ENCODE measurements at places on chromosomes 12 and 14.

DNA sequence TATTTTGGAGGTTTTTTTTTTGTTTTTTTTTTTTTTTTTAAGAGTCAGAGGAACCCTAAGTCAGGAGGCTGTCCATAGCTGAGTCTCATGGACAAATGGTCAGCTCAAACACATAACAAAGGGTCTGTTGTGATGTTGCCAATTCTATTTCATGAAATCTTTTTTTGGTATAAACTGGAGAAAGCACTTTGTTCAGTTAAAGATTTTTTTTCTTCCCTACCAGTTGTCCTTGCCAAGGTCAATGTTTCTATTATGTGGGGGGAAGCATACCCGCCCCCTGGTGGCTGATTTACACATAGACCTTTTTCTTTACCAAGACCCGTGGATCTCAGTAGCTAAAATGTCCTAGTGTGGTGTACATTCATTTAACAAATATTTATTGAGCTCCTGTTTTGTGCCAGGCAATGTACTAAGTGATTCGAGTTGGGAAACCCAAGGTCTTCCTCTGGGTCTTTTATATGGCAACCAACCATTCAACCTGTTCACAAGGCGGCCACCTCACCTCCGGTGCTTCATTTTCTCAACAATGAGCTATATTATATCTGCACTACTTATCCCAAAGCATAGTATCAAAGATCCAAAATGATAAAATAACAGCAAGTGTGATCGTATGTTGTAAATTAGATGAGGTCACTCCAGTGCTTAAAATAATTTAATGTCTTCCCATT, 214.5 kb downstream of the PAH start:
- DNase-seq, result no peak

DNA sequence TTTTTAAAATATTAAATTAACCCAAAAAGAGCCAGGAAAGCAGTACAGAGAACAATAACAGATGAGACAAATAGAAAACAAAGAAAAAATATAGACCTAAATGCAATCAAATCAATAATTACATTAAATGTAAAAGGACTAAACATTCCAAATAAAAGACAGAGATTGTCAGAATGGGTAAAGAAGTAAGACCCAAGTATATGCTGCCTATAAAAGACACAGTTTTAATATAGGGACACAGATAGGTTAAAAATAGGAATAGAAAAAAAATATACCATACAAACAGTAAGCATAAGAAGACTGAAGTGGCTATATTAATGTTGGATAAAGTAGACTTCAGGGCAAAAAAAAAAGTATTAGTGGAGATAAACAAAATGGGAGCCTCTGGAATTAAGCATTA, 163.1 kb upstream of the BCL2L14 start:
- DNase-seq, result no peak

DNA sequence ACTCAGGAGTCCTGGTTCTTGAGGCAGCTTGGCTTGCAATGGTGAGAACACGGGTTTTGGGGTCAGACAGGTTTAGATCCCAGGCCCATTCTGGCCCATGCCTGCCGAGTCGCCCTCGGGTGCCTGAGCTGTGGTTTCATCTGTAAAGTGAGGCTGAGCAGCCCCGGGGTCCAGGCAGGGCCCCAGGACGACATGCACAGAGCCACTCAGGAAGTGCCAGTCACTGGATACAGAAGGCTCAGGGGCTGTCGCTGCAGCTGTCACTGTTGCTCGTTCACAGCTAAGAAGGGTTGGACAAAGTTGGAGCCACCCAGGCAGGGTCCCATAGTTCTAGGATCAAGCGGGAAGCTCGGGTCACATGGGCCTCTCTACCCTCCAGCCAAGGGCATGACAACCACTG, 403.1 kb downstream of the BCL11B start:
- no peak for DNase-seq

DNA sequence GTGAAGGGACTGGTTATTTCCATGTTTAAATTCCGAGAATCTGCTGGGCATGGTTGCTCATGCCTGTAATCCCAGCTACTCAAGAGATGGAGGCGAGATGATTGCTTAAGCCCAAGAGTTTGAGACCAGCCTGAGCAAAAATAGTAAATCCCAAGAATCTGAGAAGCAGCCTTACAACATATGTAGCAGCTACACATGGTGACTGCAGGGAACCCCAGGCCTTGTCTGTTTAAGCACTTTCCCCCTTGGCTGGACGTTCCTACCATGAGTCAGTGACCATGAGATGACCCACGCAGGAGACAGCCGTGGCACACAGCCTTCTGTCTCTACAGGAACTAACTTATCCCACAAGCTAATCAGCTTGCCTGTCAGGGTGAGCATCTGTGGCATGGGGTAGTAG, 5.5 kb upstream of the SLC24A4 start:
- no peak for DNase-seq

DNA sequence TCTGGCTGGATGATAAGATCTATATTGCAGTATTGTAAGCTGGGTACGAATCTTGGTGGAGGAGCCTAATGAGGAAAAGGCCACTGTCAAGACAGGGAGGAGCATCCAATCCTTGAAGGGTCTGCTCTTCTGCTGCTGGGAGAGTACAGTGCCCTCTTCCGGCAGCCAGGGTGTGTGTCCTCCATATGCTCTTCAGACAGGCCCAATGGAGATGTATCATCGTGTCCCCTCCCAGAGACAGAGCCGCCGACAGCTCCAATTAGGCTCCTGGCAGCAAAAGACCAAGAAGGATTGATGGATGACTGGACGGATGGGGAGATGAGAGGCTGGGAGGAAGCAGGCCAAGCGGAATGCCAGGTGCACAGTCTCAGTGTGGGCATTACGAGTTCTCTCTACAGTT, 51.6 kb upstream of the PIWIL1 start:
- DNase-seq, result no peak

- no peak for DNase-seq
These were observed 338.0 kb upstream of the FKBP4 start for GRCh38 chr12:2456813-2457186.

GRCh38 chr14:105866841-105867321, 340.5 kb downstream of the TMEM121 start:
- no peak for DNase-seq

DNA sequence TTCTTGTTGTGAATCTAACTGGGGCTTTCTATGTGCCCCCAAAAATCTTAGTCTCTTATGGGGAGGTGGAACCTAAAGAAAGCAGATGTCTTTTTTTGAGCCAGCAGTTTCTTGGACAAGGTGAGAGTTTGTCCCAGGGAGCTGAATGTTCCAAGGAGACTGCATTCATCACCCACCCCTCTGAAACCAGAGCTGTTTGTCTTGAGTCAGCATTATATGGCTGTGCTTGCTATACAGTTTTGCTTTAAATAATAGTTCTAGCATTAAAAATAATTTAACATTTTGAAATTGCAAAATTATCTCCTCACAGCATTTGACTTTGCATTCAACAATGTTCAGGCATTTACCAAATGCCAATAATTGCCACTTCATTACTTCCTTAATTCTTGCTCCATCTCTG, 813.3 kb downstream of the BCL11B start:
- DNase-seq, result no peak
